GM03348 (cell line): ENCODE measurements at places on chromosomes 3 and 15.

GRCh38 chr3:159897331-159898075, 91.1 kb upstream of the IL12A start:
- peak; percentile 63 for DNase-seq

DNA sequence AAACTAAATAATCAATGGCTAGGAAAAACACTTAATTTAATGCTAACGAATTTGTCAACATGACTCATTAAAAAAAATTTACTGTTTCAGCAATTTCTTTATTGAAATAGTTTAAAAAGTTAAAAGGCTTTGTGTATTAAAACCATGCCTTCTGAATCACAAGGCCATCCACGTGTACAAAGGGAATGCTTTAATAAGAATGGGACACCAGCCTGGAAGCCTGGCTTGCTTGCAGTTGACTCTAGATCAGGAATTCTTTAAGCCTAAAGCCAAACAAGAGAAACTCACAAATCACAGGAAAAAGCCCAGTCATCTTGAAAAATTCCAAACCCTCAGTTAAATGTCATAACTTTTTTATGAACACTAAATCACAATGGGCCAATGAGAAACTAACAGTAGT, 137.6 kb downstream of the PEAK1 start:
- peak; percentile 78 for DNase-seq

DNA sequence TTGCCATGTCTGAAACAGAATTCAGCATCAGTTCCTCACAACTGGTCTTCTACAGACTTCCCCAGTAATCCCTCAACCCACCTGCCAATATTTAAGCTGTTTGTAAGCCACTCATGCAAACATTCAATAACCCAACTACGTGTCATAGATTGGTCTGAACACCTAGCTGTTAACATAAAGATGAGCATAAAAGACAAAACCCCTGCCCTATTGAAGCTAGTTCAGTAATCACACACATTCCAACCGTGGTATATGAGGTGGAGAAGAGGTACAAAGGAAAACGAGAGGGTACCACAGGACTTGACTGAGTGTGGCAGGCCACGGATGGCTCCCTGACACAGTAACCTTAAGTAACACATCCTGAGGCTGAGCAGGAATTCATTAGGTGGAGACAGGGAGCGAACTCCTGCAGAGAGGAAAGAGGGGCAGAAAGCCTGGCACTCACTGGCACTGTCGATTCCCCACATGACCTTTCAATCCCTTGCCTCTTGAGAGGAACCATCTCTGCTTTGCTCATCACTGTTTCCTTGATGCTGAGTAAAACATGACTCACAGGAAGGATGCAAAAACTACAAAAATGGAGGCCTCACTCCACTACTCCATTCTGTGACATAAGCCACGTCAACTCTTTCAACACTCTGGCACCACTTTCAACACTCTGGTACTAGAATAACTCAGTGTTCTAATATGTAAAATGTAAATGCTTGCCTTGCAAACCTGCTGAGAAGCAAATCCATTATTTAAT, 31.3 kb downstream of the RPN1 start:
- peak; percentile 63 for DNase-seq

GRCh38 chr3:5002174-5002870, 23.1 kb downstream of the BHLHE40 start:
- no peak for DNase-seq

- peak; percentile 32 for DNase-seq
These were observed 203.4 kb upstream of the CGNL1 start for GRCh38 chr15:57172925-57173324.

GRCh38 chr3:117128133-117128532, 418.6 kb downstream of the TUSC7 start:
- DNase-seq: no peak

GRCh38 chr15:80028937-80029336, 30.5 kb upstream of the ZFAND6 start:
- DNase-seq: no peak

DNA sequence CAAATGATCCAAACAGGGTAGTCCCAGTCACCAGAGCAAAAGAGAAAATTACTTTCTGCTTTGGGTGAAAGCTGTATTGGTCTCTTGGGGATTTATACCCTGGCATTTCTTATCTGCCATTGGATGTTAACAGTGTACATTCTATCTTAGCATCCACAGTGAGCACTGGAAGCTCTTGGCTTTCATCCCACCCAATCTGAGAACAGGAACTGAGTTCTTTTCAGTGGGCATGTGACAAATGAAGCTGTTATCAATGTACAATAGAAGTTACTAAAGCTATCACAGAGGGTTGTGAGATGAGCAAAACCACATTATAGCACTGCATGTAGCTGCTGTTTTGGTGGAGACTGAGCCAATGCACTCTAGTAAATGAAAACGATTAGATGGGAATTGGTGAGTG, 300.7 kb downstream of the TUSC7 start:
- no peak for DNase-seq

GRCh38 chr15:48557335-48557734, 88.2 kb downstream of the FBN1 start:
- DNase-seq: no peak

GRCh38 chr3:45486926-45487325, 98.5 kb downstream of the LARS2 start:
- DNase-seq: no peak

GRCh38 chr15:96261575-96262034, 68.9 kb upstream of the NR2F2 start:
- no peak for DNase-seq

GRCh38 chr3:132348531-132348930, 31.3 kb downstream of the ACP3 start:
- no peak for DNase-seq

- DNase-seq: no peak
These were observed 91.1 kb upstream of the FGF7 start for GRCh38 chr15:49331951-49332350.

DNA sequence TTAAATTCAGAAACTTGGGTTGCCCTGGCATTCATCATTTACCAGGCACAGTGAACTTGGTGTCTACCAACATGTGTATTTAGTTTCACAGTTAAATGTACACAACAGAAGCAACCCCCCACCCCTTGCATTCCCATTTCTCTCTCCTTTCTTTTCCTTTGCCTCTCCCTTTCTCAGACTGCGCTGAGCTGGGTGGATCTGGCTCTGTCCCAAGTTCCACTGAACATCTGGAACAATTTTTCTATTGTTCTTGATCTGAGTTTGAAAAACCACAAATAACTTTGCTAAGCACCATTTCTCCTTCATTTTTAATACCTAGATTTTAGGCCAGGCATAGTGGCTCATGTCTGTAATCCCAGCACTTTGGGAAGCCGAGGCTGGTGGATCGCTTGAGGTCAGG, 242.2 kb downstream of the ABHD5 start:
- no peak for DNase-seq

- peak; percentile 88 for DNase-seq
These were observed 48.1 kb downstream of the IQSEC1 start for GRCh38 chr3:13025090-13025489.

GRCh38 chr3:133505813-133506212, 67.7 kb upstream of the CDV3 start:
- no peak for DNase-seq
